Fibroblast of skin of back (primary cell): ENCODE measurements at places on chromosomes 1 and 21.

DNA sequence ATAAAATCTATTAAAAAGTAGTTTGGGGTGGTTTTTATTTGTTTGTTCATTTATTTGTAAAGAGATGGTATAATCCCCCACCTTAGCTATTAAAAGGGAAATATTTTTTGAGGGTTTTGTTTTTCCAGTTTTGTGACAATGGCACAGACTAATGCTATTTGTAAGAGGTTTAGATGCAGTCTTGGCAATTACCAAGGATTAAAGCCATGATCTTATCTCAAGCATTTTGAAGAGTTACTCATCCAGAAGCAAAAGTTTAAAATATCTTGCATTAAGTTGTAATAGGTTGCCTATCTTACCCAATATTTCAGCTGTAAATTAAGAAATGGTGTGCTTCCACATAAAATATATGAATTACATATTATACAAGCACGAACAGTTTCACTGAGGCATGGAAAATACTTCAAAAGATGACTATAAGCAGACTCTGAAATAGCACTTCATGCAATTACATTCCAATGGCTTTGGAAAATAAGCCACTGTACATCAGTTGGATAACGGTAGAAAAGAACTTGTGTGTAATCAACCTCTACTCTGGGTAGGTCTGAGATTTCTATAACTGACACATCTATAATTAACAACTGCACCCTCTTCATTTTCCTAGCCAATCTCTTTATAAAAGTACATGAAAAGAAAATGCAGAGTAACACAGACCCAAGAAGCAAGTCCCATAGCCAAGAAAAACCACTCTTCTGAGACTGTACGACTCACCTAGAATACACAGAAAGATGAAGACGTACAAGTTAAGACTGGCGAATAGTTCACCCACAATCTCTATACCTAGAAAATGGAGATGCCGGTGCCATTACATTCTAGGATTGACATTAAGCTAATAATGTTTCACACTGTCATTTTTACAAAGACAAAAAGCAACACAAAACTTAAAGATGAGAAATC, 95.2 kb downstream of the PTPN14 start:
- DNase-seq: peak; percentile 40

GRCh38 chr1:220527279-220527907, 543 bp upstream of the MARK1 start:
- peak; percentile 10 for DNase-seq

DNA sequence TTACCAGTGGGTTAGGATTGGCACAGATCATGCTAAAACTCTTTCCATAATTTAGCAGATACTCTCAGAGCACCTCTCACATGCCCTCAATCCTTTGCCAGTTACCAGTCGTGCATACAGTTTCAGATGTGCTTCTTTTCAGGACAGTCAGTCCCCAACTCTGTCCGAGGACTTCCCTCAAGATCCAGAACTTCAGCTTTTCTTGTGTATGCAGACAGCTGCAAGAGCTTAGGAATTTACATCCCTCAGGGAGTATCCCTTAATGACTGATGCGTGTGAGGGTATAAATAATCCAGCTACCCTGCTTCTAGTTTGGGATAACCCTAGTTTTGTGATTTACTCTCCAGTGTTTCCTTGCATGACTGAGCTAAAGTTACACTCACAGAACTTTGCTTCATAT, 393.0 kb upstream of the PLXNA2 start:
- DNase-seq: no peak

DNA sequence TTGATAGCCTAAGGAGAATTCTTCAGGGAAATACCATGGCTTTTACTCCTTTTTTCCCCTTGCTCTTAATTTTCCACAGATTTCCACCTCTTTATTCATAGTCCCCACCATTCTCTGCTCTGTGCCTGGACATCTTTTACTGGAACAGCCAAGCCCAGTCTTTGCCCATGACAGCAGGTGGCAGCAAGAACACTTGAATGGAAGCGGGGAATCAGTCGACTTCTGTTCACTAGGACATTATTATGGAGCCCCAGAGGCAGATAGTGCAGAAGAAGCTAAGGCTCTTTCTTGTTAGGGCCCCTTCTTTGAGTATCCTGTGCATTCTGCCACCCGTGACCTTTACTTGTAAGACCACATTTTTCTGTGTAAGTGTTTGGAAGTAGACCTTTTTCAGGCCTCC, 6.3 kb downstream of the OR14I1 start:
- DNase-seq: no peak

DNA sequence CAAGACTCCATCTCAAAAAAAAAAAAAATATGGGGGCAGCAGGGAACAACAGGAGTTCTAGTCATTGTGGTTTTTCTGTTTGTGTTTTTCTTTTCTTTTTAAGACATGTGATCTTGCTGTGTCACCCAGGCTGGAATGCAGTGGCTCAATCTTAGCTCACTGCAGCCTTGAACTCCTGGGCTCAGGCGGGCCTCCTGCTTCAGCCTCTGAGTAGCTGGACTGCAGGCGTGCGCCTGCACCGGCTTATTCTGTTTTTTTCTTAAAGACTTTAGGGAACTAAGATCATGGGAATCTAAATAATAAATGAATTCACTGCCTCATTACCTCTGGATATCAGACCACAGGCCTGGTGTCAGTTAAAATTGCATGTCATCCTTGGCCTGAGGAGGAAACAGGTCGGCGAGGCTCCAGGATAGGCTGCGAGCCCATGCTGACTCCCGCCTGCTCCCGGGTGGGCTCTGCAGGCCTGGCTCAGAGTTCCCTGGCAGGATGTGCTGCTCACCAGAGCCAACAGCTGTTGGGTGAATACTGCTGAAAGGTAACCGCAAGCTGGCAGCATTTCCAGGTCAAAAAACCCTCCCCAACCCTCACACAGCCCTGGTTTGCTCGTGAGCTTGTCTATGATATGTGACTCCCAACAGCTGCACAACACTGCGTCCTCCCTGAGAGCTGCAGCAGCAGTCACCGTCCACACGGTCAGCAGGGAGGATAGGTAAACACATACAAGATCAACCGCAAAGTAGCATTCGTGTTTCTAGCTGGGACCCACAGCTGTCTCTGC, 58.1 kb downstream of the SCCPDH start:
- DNase-seq: peak; percentile 81

DNA sequence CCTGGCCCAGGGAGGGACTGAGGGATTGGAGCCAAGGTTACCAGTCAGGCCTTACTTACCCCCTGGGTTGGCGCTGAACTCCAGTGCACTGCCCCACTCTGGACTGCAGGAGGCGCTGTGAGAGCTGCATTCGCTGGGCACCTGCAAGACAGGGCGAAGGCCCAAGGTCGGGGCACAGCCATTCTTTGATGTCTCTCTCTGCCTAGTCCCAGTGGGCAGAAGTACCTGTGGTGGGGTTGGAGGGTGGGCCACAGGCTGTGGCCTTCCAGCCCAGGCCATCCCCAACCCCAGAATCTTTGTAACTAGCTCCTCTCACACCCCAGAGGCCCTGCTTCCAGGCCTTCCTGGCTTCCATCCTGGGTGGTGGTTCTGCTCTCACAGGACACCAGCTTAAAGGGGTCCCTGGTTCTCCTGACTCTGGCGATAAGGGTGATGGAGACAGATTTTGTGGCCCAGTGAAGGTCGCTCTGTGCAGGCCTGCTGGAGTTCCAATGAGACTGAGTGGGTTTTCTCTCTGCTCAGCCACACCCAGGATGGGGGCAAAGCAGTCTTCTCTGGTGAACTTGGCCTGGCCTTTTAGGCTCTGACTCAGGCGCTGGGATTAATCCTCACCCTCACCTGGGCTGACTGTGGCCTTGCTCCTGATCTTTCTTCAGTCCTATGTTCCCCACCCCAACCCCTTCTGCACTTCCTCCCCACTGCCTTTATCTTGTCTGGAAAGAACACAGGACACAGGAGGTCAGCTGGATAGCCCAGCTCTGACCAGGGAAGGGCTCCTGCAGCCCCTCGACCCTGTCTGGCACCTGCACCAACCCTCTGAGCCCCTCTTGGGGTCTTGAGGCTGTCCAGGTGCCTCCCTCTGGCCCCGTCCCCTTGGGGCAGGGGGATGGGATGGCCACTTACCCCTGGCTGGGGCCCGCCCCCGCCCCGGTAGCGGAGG, 954 bp downstream of the MYOG start:
- DNase-seq: no peak

DNA sequence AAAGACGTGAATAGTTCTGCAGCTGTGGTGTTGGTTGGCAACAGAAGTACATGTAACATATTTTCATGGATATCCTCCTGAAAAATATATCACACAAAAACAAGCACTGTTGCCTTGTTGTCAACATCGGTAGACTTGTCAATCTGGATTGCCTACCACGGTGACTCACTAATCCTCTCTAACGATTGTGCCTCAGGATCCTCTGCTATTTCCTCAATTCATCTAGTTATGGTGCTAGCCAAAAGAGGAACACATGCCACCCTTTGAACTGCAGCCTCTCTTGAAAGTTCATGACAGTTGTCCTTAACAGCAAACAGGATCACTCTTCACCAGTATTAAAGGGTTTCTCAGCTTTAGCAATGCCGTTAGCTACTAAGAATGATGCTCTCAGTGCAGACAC, 25.7 kb downstream of the RASAL2 start:
- no peak for DNase-seq

DNA sequence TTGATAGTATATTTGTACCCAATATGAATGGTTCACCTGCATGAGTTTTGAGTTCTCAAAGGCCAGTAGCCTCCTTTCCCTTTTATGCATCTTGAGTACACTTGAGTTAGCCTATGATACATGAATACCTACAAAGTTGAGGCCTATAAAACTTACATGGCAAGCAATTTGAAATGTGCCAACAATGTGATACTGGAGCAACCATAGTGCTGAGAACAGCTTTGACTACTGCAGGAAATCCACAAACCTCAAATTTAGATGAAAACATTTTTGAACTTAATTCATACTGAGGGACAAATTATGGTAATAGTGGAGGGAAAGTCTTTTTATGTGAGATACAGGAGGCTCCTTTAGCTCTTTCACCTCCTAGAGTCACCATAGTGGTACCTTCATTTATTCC, 37.4 kb downstream of the LEPR start:
- no peak for DNase-seq

- no peak for DNase-seq
These were observed 11.7 kb upstream of the RNF2 start for GRCh38 chr1:185033686-185034085.

DNA sequence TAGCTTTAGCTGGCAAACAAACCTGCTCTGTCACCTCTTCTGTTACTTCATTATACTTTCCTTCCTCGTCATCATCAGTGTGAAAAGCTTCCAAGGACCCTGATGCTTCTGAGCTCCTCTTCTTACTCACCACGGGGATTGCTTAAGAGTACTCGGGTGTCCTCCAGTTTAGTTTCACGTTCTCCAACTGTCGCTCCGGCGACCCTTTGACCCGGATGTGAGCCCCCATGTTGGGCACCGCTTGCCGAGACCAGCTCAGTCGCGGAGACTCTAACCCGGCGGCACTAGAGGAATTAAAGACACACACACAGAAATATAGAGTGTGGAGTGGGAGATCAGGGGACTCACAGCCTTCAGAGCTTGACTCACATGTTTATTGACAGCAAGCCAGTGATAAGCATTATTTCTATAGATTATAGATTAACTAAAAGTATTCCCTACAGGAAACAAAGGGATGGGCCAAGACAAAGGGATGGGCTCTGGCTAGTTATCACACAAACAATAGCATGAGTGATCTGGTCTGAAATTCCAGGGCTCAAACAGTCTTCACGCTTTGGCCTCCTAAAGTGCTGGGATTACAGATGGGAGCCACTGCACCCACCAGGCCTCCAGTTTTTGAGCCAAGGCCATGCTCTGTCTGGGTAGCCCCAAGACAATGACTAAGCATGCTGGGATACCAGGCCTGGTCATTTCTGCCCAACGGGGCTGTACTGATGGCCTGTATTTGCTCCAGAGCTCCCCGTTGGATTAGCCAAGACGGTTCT, 30.1 kb upstream of the ENO1 start:
- DNase-seq: no peak

- no peak for DNase-seq
These were observed 81.8 kb downstream of the KIAA0319L start for GRCh38 chr1:35475356-35475755.

DNA sequence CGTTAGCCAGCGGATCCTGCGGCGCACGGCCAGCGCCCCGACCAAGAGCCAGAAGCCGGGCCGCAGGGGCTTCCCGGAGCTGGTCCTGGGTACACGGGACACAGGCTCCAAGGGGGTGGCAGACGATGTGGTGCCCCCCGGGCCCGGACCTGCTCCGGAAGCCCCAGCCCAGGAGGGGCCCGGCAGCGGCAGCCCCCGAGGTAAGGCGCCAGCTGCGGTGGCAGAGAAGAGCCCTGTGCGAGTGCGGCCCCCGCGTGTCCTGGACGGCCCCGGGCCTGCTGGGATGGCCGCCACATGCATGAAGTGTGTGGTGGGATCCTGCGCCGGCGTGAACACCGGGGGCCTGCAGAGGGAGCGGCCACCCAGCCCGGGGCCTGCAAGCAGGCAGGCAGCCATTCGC, 24.2 kb downstream of the PANK4 start:
- DNase-seq: no peak

DNA sequence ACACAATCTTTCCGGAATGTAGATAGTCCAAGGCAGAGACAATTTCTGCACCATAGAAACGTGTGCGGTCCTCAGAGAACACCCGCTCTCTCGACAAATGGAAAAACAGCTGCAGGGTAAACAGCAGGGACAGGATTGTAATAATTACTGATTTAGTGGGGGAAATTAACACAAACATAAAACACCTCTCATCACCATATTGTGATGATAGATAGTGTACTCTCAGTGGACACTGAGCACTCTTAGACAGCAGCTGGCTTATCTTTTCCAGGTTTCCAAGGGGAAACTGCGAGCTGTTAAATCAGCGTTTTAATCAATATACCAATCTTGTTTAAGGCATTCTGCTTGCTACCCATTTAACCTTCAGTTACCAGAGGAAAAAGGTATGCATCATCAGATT, 277.1 kb downstream of the AKT3 start:
- DNase-seq: no peak

DNA sequence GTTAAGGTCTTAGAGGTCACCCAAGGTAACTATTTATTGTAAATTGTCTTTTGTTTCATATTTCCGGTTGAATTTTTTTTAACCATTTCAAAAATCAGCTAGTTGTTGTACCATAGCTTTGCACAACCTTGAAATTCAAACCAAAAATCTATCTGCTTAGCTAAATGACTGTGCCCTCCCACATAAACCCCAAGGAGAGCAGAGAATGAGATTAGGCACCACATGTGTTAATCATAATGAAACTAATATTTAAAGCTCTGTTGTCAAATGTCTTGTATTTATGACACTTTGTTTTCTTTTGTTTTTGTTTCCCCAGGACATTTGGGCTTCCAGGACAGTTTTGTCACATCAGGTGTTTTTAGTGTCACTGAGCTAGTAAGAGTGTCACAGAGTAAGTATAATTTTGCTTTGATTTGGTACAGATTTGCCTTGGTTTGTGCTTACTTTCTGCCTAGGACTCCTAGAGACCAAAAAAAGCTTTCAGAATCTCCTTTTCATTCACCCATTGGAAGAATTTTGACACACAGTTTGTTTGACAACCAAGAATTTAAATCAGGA, 249.9 kb downstream of the NFIA start:
- no peak for DNase-seq
